ENCODE measurements at places on chromosomes 4 and X. TPM values are rescaled to one million over a fixed set of nuclear protein-coding genes. Genes with fewer than 3 reads are reported as not detected.

DNA sequence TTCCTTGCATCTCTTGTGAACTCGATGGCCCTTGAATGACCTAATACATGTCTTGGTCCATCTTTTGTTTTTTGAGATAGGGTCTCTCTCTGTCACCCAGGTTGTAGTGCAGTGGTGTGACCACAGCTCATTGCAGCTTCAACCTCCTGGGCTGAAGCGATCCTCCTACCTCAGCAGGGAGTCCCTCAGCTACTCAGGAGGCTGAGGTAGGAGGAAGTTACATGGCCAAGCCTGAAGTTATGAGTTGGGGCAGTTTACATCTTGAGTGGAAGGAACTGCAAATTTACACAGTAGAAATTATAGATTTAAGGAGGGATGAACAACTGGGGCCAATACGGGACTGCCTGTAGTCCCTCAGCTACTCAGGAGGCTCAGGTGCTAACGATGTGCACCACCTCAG lies 97.2 kb upstream of the METTL14 start:
- no peak for DNase-seq

- no peak for DNase-seq
Measured at GRCh38 chr4:127124919-127125318, 507.8 kb upstream of the INTU start.

GRCh38 chr4:122658818-122659295 lies 38.0 kb upstream of the IL21 start:
- DNase-seq = no peak

DNA sequence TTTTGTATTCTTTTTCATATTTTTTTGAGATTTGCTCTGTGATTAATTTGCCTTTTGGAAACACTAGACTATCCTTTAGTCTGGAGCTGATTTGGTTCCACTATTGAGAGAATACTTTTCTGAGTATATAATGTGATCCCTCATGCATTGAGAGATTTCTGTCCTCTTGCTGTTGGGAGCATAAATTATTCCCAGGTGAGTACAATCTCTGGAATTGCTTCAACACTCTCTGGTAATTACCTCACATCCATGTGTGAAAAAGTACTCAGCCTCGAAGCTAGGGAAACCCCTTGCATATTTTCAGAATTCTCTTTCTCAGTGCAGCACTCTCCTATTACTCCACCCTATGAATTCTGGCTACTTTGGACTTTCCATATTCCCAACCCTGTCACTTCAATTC lies 550.0 kb downstream of the RAPGEF2 start:
- DNase-seq = no peak

- no peak for DNase-seq
Measured at GRCh38 chrX:112759512-112759911, 79.8 kb upstream of the LHFPL1 start.

- DNase-seq = no peak
Measured at GRCh38 chr4:123618606-123619005, 222.0 kb downstream of the SPRY1 start.

DNA sequence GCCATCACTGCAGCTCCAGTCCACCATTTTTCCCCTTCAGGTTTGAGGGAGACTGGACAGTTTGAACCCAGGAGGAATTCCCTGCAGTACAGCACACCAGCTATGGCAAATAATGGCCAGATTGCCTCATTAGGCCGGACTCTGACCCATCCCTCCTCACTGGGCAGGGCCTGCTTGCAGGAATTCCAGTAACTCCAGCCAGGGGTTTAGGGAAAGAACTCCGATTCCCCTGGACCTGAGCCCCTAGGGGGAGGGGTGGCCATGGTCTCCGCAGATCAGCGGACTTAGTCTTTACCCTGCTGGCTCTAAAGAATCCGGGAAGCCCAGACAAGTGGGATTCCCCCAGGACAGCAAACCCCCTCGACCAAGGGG lies 342.8 kb downstream of the DMD start:
- no peak for DNase-seq

GRCh38 chr4:48262484-48262883 lies 7.2 kb downstream of the TEC start:
- no peak for DNase-seq

Gene SYNPO2
- total RNA-seq = 0.26 TPM

GRCh38 chr4:140603286-140603685 lies 34.5 kb upstream of the UCP1 start:
- DNase-seq = no peak

DNA sequence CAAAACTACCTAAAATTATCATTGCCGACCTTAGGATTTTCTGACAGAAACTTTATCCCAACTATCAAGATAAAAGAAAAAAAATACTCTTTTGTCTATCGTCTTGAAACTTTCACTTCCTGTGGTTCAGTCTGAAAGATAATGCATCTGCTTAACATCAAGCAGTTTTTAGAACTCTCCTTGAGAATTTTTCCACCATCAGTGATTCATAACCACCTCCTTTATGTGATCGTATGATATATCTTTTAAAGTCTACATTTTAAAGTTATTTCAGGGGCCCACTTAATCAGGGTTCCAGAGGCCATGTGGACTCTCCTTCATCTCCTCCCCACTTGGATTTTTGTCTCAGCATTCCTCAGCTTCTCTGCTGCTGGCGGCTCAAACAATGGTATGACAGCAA lies 272.8 kb upstream of the TENM3 start:
- no peak for DNase-seq

Gene HGFAC
- total RNA-seq = not detected

DNA sequence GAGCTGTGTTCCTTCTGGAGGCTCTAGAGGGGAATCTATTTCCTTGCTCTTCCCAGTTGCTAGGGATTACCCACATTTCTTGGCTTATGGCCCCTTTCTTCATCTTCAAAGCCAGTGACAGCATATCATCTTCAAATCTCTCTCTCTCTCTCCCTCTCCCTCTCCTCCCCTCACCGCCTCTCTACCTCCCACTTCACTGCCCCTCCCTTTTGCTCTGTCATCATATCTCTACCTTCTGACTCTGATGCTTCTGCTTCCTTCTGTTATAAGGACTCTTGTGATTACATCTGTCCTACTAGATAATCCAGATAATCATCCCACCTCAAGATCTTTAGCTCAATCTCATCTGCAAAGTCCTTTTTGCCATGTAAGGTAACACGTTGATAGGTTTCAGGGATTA lies 93.1 kb upstream of the TEX13D start:
- no peak for DNase-seq

- no peak for DNase-seq
Measured at GRCh38 chrX:153476666-153477363, 6.4 kb upstream of the HAUS7 start.

Gene PDHA2
- total RNA-seq = not detected

DNA sequence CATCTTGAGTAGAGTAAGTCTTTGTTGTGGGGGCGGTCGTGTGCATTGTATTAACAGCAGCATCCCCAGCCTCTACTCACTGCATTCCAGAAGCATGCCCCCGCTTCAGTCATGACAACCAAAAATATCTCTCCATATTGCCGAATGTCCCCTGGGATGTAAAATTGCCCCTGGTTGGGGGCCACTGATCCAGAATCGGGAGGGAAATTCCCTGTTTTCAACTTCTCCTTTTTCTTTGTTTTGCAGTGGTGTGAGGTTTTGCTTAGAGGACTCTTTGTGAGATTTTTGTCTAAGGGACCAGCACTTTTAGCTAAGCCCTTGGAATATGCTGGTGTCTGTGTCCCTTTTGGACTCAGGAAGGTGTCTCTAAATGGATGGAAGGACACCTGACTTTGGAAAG lies 3.0 kb upstream of the IL13RA1 start:
- DNase-seq = no peak

Gene MAGIX
- 2.8 TPM for total RNA-seq

GRCh38 chr4:54473077-54473545 lies 184.6 kb upstream of the KIT start:
- DNase-seq = no peak

- DNase-seq = no peak
Measured at GRCh38 chr4:10593130-10593529, 91.4 kb downstream of the CLNK start.

- DNase-seq = no peak
Measured at GRCh38 chr4:8914461-8915171, 43.0 kb upstream of the HMX1 start.

DNA sequence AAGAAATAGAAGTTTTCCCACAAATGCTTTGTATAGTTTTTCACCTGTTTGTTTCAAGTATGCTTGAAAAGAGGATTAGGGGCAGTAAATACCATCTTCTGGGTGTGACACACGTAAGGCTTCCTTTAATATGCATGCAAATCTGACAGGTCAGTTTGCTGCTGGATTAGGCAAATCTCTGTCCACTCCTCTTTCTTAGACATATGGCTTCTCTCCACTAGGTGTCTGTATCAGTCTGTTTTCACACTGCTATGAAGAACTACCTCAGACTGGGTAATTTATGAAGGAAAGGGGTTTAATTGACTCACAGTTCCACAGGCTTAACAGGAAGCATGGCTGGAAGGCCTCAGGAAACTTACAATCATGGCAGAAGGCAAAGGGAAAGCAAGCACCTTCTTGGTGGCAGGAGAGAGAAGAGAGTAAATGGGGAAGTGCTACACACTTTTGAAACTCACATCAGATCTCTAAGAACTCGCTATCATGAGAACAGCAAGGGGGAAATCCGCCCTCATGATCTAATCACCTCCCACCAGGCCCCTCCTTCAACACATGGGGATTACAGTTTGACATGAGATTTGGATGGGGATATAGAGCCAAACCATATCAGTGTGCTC lies 66.9 kb downstream of the TAB3 start:
- DNase-seq = no peak

Gene PITX2
- total RNA-seq = not detected

Gene GPRASP2
- total RNA-seq = 0.15 TPM

DNA sequence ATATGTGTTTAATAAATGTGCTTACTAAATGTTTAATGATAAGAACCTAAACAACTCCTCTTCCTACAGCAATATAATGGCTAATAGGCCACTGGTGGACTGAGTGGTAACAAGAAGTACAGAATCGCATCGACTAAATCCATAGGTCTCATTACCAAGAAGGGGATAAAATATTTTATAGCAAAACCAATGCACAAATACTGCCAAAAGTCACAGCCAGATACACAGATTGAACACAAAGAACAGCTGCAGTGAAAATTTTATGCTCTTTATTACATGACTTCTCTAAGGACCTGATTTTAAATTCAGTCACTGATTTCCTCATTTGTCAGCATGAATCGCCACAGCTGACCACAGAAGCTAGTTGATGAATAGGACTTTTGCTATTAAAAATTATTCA lies 285.4 kb downstream of the DHX15 start:
- DNase-seq = no peak

Data from activated T-helper 1 cell treated with anti-CD3 and anti-CD28 coated beads, Interleukin-12 subunit alpha, Interleukin-12 subunit beta, Interleukin-2, Interleukin-4 antibody, amounts not matched to agents 30 ng/mL and 10 ng/mL and 1 ng/mL, durations not matched to agents 14 hours and 24 hours and 36 hours (primary cell).